GDM1 (cell line): ENCODE measurements at places on chromosomes 12 and 14.

DNA sequence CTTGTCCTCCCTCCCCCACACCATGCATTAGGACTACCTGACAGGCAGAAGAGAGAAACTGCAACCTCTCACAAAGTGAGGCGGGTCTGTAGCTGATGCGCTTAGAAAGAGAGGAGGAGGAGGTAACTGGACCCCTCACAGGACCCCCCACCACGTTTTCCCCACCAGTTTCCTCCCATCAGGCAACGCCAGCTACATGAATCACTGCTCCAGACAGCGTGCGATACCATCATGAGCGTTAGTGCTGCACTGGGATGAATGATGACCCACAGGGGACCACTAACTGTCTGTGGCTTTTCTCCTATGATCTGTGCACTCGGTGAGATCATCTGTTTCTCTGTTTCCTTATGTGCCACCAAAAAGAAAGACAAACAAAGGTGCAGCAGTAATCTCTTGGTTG, 77.7 kb downstream of the KCNK10 start:
- DNase-seq, result no peak

GRCh38 chr12:118617611-118618450, 241.5 kb downstream of the SUDS3 start:
- no peak for DNase-seq

GRCh38 chr12:77167801-77168200, 102.4 kb upstream of the E2F7 start:
- DNase-seq, result no peak

GRCh38 chr14:98580131-98580678, 691.8 kb downstream of the BCL11B start:
- DNase-seq, result no peak

- DNase-seq, result no peak
Measured at GRCh38 chr12:50727466-50727865, 36.4 kb upstream of the ATF1 start.

GRCh38 chr12:127767656-127768055, 499.3 kb upstream of the TMEM132C start:
- DNase-seq, result no peak

DNA sequence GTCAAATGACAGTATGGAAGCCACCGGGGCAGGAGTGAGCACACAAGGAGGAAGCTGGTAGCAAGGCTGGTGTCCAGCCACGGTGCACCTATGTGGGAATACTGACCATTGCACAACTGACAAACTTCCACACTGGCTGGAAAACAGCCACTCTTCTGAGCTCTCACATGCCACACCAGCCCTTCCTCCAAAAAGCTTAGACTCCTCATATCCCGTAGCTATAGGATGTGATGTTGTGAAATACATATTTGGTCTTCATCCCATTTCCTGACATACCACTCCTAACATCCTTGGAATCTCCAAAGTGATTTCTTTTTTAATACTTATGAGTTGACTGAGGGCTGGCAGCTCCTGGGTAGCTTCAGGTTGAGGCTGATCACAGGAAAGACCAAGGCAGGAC, 103.6 kb downstream of the NTF3 start:
- DNase-seq, result no peak

- DNase-seq, result no peak
Measured at GRCh38 chr12:2236506-2237294, 183.9 kb downstream of the CACNA1C start.

- peak; percentile 71 for DNase-seq
Measured at GRCh38 chr14:100640471-100641273, 53.5 kb upstream of the BEGAIN start.

- no peak for DNase-seq
Measured at GRCh38 chr12:28222081-28222700, 31.9 kb downstream of the CCDC91 start.

DNA sequence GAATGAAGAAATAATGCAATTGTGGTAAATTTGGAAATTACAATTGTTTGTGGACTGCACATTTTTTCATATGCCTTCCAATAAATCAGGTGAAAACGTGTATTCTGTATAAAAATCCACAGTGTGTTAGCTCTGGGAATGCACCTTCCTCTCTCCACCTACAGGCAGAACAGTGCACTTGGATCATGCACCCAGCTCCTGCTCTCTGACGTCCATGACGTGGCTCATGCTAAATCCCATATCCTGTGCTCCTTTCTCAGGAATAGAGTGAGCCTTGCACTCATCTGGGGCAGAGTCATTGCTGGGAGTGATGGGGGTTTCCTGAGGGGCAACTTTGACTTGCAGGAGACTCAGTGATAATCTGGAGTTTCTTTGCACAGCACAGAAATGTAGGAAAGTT, 1282.1 kb downstream of the TMEM121 start:
- DNase-seq, result no peak

GRCh38 chr12:105334582-105334981, 4.1 kb downstream of the C12orf75 start:
- DNase-seq, result no peak

GRCh38 chr14:37447883-37448391, 147.1 kb downstream of the FOXA1 start:
- DNase-seq, result no peak

DNA sequence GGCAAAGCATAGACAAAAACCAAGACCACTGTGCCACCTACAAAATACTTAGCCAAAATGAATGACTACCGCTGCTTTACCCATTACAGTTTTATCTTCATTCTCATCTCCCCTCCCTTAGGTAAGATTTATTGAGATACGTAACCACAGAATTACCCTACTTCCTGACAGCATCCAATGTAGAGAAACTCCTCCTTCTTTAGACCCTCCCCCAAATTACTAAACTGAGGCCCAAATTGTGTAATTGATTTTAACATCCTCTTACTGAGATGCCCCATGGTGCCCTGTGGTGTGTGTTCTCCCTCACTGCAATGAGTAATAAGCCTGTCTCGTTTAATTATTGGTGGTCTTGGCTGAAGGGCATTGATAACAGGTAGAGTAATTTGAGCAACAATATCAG, 19.1 kb downstream of the VRK1 start:
- DNase-seq, result no peak

- no peak for DNase-seq
Measured at GRCh38 chr12:114841557-114842251, 157.7 kb upstream of the TBX3 start.

GRCh38 chr14:105448706-105449111, 25.9 kb upstream of the CRIP2 start:
- DNase-seq, result peak; percentile 6

DNA sequence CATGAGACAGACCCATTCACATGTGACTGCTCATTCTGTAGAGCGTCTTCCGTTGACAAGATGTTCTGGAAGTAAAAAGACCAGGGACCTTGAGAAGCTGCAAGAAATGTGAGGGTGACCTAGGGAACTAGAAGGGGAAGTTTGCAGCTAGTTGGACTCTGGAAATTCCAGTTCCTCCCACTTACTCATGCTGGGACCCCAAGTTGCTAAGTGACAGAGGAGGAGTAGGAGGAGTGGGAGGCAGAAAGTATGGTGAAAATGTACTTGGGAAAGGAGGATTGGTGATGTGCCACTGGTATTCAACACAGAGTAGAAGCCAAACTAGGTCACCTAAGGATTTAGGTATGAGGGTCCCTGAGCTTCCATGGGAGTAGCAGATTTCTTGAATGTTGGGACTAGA, 132.4 kb downstream of the KCNA5 start:
- no peak for DNase-seq

GRCh38 chr12:12272869-12273268, 6.0 kb upstream of the LRP6 start:
- no peak for DNase-seq

GRCh38 chr14:95647926-95648325, 38.3 kb upstream of the TCL1B start:
- no peak for DNase-seq

DNA sequence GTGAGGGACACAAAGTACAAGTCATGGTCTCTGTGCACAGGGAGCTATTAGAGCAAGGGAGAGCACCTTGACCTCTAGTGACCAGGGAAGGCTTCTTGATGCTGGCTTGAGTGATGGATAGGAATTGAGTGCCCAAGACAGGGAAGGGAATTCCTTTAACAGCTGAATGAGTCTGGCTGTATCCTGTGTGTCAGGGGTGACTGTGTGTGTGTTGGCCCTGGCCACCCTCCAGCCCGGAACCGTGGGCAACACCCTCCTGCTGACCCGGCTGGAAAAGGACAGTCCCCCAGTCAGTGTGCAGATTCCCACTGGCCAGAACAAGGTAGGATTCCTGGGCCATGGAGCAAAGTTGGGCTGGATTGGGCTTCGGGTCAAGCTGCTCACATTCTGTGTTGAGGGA, 5.5 kb upstream of the PFDN5 start:
- DNase-seq, result no peak

GRCh38 chr12:117188961-117189724, 1.1 kb downstream of the FBXO21 start:
- no peak for DNase-seq

GRCh38 chr12:59499774-59500173, 96.1 kb upstream of the SLC16A7 start:
- DNase-seq, result no peak

GRCh38 chr12:116508145-116509121, 50.7 kb upstream of the MAP1LC3B2 start:
- DNase-seq, result no peak

- no peak for DNase-seq
Measured at GRCh38 chr12:105920161-105920684, 218.5 kb downstream of the NUAK1 start.

- peak; percentile 83 for DNase-seq
Measured at GRCh38 chr12:6534945-6535696, 804 bp downstream of the GAPDH start.

DNA sequence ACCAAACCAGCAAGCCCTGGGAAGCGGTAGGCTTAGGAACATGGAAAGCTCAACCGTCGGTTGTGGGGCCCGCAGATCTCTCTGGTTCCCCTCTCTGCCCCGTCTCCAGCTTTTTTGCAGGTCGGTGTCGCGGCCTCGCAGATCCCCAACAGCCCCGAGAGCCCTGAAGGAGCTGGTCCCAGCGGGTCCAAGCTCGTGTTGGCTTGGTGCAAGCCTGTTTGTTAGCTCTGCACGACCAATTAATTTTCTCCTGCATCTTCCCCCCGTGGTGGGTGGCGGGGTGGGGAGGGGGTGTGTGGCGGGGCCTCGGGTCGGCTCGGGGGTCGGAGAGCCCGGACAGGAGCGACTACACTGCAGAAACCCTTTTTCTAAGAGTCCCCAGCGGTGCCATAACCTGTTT, 449 bp upstream of the SLC24A4 start:
- no peak for DNase-seq

- no peak for DNase-seq
Measured at GRCh38 chr12:113325916-113326315, 9.0 kb downstream of the SLC8B1 start.

DNA sequence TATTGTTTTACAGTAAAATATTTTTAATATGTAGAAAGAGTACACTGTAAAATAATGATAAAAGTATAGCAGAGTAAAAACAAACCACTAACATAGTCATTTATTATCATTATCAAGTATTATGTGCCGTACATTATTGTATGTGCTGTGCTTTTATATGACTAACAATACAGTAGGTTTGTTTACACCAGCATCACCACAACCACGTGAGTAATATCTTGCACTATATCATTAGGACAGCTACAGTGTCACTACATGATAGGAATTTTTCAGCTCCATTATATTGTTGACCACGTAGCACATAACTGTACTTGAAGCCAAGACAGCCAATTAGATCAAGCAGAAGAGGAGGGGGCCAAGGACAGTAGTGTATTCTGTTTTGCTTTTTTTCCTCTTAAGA, 415.4 kb downstream of the RAD51B start:
- no peak for DNase-seq

- no peak for DNase-seq
Measured at GRCh38 chr14:61120576-61120975, 139.5 kb downstream of the SLC38A6 start.

GRCh38 chr14:72901361-72901760, 7.5 kb upstream of the DPF3 start:
- DNase-seq, result no peak

DNA sequence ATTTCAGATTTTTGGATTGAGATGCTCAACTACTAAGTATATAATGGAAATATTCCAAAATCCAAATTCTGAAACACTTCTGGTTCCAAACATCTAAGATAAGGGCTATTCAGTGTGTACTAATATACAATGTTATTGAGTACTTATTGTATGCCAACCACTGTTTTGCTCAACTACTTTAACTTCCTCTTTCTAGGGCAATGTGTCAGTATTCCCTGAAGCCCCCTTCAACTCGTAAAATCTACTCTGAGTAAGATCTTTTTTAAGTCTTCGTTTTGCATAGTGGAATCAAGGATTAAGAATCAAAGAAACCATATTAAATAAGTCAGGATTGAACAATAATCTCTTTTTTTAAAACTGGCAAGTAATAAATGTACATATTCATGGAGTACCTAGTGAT, 45.5 kb downstream of the SPATA7 start:
- no peak for DNase-seq

DNA sequence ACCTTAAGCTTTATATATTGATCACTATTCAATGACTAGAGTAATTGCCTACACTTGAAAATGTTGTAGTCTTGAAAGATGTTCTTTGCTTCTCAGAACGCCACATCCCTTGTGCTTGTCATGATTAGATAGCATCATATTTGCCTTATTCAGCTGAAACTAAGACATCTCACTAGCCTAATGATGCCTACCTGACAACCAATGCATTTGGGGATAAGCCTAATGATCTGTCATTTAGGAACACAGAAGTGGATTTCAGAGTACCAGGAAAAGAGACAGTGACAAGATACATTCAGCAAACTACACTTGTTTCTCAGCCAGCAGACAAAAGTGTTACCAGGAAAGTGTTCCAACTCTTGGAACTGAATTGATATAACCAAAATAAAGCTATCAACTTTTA, 83.7 kb downstream of the ARMH4 start:
- no peak for DNase-seq

DNA sequence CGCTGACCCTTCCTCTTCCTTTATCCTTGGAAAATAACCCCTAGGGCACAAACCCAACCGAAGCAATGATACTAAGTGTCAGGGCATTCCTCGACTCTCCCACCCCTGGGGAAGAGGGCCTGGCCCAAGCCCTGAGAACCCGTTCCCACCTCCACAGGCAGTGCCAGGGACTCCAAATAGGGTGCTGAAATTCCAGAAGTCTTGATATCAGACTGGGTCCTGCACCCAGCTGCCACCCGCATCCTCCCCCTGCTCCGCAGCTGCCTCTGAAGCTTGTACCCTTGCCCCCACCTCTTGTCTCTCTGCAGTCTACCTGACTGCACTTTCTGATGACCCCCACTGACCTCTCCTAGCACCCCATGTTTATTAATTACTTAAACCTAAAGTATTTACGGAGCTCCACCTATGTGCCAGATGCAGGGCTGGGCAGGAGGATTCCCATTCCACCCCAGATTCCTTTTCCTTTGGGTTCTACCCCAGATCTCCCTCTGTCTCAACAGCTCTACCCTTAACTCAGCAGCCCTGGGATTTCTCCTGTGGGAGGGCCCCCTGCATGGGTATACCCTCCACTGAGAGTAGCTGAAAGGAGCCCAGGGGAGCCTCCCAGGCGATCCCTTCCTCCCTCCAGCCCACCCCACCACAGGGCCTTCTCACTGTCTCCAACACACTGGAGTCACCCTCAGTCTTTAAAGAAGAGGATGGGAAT, 4.1 kb upstream of the KRT18 start:
- DNase-seq, result no peak

- no peak for DNase-seq
Measured at GRCh38 chr12:80815351-80815750, 98.6 kb downstream of the MYF5 start.

GRCh38 chr12:2119266-2119665, 66.5 kb downstream of the CACNA1C start:
- no peak for DNase-seq
